ENCODE measurements at places on chromosomes 1 and 21.

DNA sequence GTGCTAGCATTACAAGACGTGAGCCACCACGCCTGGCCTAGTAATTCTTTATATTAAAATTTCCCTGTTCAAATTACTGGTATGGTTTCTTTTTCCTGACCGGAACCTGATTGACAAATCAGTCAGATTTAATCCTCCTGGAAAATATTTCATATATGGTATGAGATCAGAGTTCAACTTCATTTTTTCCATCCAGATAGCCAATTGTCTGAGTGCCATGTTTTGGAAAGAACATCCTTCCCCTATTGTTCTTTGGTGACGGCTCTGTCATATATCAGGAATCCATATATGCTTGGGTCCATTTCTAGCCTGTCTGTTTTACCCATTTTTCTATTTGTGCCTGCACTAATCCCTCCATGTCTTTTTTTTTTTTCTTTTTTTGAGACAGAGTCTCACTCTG lies 39.1 kb upstream of the KLF17 start:
- no peak for DNase-seq

GRCh38 chr1:28735961-28736449 lies 735 bp upstream of the YTHDF2 start:
- no peak for DNase-seq

- no peak for DNase-seq
Observed at GRCh38 chr1:239954836-239955235, 136.8 kb upstream of the FMN2 start.

DNA sequence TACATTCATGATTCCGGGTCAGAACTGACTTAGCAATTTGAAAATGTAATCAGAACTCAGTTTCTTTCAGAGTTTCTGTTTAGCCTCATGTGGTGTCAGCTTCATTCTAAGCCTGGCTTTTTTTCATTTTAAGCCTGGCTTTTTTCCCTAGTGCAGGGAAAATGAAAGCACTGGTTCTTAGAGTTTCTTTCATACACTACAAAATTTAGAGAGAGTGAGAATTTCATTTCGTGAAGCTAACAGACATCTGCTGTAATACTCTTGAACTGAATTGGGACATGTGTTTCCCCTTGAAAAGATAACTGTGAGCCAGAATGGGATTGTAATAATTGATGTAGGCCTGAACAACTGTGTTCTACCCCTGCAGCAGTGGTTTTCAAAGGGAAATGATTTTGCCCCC lies 95.3 kb upstream of the KIAA0040 start:
- no peak for DNase-seq

- DNase-seq, result no peak
Observed at GRCh38 chr1:18473195-18473815, 7.4 kb upstream of the KLHDC7A start.

DNA sequence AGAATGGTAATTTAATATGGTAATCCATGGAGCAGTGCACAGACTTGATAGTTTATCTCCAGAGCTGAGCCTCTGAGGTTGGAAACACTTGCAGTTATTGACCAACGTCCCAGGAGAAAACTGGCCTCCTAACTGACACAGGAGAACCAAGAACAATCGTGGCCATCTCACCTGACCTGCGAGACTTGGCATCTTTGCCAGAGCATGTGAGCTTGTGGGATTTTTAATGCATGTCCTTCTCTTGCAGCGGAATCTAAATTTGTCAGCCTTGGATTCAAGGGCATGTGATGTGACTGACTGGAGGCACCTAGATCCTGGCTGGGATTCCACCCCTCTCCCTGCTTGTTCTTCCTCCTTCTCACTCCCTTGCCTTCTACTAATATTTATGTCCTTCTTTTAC lies 27.8 kb upstream of the SLC26A9 start:
- no peak for DNase-seq

DNA sequence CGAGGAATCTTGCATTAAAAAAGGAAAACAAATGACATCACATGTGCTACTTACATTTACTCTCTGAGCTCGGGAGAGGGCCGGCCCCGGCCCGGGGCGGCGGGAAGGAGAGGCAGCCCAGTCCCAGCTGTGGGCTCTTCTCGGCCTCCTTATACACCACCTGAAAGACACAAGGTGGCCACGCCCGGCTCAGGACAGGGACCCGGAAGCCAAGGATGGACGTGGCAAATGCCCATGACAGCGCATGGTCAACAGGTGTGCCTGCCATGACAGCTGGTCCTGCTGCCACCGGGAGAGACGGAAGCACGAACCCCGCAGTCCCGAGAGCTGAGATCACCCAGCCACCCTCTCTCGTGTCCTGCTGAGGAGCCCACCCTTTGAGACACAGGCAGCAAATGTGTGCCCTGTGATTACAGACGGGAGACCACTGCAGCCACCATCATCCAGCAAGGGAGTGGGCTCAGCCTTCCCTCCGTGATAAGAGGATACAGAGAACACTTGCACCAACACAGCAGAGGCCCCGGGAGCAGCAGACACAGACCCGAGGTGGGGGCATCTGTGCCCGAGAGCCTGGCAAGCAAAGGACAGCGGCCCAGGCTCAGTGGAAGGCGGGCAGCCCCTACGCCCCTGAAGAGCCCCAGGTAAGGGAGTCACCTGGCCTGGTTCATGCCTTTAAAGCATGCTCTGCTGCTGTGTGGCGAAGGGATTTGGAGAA lies 8.7 kb downstream of the TPRG1L start:
- DNase-seq, result no peak

Data from T-helper 1 cell (primary cell).